ENCODE measurements at places on chromosomes 1 and 21.

DNA sequence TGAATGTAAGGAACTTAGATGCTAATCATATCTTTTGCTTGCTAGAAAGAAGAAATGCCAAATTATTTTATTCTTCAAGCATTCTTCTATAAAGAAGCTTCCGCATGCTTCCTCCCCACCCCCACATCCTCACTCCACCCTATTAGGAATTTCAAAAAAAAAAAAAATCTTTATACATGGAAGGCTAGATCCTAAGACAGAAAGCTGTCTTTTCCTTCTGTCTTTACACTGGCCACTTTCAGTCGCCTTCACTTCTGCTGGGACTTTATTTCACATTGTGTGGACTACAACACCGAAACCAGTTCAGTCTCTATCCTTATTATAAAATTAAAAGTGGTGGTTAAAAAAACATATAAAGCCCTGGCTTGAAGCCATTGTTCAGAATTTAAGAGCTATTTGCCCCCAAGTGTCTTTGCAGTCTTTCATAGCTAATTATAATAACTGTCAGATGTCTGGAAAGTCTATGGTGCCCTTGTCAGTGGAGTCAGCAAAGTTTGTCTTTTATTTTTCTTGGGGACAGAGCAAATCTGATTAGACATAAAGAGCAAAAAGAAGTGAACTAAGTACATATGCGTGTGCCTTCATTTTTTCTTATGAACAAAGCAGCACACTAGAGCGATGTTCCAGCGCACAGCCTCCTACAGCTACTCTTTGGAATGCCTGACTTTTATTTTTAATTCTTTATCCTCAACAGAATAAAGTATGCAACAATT lies 297.7 kb downstream of the PTPRC start:
- no peak for DNase-seq

- DNase-seq, result no peak
Observed at GRCh38 chr1:184322253-184322652, 64.6 kb upstream of the C1orf21 start.

DNA sequence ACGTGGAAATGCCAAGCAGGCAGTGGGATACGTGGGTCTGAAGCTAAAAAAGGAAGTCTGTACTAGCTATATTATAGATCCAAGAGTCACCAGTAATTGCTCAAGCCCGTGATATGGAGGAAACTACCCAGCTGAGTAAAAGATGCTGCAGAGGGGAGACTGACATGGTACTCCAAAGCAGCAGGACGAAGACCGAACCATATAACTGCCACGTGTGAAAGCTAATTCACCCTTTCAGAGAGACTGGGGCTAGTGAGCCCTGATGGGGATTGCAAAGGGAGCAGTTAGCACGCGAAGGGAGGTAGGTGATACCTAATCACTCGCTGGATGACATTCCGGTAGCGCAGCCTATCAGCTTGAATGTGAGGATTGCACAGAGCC lies 316 bp downstream of the AP4B1 start:
- peak; percentile 62 for DNase-seq

DNA sequence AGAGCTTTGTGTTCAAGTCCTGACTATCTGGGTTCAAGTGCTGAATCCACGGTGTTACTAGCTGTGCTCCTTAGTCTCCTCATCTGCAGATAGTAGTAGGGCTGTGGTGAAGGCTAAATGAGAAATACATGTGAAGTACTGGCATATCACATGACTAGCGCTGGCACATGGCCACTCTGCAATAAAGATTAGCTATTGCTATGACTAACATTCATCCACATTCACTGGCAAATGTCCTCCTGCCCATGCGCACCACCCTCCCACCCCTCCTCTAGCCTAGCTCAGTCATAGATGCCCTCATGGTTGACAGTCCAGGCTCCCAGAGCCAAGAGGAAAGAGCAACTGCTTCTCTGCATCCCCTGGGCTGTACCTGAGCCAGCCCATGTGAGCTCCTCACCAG lies 8.5 kb upstream of the COL8A2 start:
- DNase-seq, result no peak

- no peak for DNase-seq
Observed at GRCh38 chr1:32540605-32541004, 1.4 kb downstream of the ZBTB8A start.

DNA sequence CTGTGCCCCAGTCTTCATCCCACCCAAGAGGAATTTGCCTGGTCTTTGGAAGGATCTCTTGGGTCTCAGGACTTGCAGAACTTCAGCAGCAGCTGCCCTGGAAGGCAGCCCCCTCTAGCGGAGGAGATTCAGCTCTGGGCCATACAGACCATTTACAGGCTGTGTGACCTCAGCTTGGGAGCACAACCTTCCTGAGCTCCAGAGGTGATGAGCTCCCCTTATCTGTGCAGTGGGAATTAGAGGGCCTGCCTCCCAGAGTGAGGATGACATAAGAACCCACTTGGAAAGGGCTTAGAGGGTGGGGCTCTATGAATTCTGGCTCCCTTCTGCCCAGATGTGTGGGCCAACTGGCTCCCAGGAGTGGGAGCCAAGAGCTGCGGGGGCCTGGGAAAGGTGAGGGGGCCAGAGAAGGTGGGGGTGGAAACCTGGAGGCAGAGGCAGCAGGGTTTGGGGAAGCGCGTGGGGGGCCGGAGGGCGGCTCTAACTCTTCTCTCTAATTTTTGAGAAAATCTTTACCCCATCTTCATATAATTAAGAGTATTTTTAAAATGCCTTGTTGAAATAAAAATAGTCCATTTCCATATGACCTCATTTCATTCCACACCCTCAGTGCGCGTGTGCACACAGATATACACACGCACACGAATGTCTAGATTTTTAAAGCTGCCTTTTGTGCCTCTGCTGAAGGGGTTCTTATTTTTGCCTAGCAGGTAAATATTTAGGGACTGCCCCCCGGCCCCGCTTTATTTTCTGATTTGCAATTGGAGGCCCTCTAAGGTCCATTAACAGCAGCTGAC lies 21.5 kb downstream of the EPHB2 start:
- DNase-seq, result no peak

- DNase-seq, result no peak
Observed at GRCh38 chr1:175221557-175222175, 29.1 kb upstream of the KIAA0040 start.

DNA sequence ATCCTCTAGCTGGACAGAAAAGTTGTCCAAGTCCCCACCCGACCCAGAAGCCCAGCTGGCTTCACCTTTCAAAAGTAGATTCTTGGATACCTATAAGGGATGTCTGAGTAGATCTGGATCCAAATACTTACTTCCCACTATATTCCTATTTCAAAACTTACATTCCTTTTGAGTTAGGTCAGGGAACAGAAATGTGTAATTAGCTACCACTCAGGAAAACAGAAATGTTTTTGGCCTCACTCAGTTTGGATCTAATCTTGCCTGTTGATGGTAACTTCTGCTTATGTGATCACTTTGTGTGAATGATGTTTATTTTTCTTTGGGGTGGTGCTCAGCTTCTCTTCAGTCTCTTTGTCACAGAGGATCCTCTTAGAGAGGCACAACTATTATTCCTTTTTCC lies 814.4 kb upstream of the RGS18 start:
- DNase-seq, result no peak

- no peak for DNase-seq
Observed at GRCh38 chr1:214604523-214604922, 1.5 kb downstream of the CENPF start.

GRCh38 chr1:184664042-184664660 lies 90.5 kb downstream of the EDEM3 start:
- peak; percentile 85 for DNase-seq

DNA sequence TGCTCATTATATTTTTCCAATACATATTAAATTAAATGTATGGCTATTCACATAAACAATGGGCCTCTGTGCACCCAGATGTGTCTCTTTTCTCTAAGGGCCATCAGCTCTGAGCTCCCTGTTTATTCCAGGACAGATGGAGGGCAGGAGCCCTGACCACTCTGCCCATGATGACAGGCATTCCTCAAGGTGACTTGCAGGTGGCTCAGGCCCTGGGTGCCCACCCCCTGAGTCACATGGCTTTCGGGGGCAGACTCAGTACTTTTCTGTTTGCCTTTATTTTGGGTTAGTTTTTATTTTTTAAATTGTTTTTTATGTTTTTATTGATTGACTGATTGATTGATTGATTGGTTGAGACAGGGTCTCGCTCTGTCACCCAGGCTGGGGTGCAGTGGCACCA lies 6.4 kb upstream of the LRP8 start:
- no peak for DNase-seq

DNA sequence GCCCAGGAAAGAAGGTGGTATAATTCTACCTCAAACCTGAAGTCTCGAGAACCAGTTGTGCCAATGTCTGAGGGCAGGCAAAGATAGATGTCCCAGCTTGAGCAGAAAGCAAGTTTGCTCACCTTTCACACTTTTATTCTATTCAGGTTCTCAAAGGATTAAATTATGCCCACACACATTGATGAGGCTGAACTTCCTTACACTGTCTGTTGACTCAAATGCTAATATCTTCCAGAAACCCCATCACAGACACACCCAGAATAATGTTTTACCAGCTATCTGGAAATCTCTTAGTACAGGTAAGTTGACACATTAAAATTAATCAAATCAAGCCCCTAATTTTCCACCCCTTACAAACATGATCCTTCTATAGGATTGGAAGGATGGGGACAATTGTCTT lies 605.7 kb downstream of the NUF2 start:
- DNase-seq, result no peak

- DNase-seq, result no peak
Observed at GRCh38 chr1:157870490-157870889, 28.9 kb upstream of the CD5L start.

DNA sequence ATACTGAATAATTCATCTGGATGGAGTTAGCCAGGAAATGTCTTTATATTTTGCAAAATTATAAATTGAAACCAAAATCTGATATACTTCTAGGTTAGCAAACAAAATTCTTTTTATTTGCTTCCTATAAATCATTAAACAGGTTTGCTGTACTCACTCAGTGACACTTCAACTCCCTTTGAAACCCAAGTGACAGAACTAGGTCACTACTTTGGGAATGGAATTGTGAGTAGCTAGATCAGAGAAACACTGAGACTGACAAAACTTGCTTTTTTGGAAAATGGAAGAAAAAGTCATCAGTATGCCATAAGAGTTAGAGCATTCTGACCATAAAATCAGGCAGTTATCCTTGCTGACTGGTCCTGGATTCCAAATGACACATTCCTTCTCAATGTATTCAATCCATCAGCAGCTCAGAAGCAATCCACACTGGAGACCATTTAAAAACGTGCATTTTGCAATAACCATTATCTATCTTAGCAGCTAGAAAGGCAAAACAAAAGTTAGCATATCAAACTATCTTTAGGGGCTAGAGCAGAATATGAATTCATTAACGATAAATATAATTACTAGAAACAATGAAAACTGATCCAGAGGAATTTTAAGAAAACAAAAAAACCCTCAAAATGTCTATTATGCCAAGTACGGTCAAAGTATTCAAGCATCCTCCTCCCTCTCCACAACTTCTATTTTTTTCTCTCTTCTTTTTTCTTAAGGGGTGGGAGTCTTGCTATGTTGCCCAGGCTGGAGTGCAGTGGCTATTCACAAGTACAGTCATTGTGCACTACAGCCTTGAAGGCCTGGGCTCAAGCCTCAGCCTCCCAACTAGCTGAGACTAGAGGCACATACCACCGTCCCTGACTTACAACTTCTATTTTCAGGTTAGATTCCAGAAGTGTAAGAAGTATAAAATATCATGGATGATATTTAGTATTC lies 60.1 kb downstream of the HNRNPR start:
- no peak for DNase-seq

DNA sequence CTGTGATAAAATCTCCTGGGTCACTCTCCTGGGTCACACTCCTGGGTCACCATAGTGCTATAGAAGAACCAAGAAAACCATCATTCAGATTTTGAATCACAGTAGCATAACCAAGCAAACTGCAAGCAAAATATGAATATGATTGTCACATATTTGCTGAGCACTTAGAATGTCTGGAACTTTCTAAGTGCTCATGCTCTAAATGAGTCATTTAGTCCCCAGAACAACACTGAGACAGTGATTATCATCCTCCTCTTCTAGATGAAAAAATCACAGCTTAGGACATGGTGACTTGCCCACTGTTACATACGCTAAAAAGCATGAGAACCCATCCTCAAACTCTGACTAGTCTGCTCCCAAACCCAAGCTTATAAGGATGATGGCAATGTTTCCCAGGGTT lies 39.5 kb upstream of the DDAH1 start:
- no peak for DNase-seq

DNA sequence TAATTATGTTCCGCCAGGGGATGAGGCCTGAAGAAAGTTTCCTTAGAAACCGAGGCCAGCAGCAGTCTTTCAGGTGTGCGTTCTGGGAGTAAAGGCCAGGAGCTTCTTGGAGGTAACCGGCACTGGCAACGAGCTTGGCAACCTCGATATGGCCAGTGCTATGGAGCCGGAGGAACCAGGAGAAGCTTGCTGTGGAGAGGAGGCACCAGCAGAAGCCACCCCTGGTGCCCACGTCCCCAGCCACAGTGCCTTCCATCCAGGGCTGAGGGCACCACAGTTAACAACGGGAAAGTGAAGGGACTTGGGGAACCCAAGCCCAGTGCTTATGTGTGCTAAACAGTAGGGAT lies 41.5 kb upstream of the LIN9 start:
- no peak for DNase-seq

- no peak for DNase-seq
Observed at GRCh38 chr1:246214708-246215509, 292.2 kb downstream of the SMYD3 start.

DNA sequence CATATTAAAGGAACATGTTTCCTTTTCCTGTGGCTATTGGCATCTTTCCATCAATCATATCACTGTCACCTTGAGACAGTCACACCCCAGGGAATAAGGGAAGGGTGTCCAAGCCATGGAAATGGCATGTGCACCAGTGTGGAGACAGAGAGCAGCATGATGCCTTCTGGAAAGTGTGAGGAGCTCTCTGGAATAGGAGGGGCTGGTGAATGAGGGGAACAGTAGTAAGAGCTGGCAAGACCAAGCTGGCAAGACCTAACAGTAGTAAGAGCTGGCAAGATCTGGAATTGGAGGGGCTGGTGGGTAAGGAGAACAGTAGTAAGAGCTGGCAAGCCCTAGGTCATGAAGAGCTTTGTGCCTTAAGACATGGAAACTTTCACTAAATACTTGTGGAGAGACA lies 186.7 kb downstream of the C1orf94 start:
- no peak for DNase-seq

- DNase-seq, result no peak
Observed at GRCh38 chr1:47241114-47242113, 9.4 kb upstream of the TAL1 start.

GRCh38 chr1:156860113-156860627 lies 495 bp upstream of the NTRK1 start:
- DNase-seq, result peak; percentile 75

DNA sequence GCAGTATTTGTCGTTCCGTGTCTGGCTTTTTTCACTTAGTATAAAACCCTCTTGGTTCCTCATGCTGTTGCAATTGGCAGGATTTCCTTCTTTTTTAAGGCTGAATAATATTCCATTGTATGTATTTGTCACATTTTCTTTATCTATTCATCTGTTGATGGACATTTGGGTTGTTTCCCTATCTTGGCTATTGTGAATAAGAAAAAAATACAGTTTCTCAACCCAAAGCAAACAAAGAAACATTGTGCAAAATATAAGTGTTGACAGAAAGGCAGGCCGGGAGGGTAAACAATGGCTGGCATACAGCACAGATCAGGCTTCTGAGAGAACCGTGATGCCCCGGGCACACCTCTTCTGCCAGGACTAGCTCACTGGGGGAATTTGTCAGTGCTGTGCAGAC lies 26.9 kb downstream of the NENF start:
- DNase-seq, result no peak

- DNase-seq, result no peak
Observed at GRCh38 chr1:42720868-42721267, 19.2 kb downstream of the CLDN19 start.
